ENCODE measurements at places on chromosomes 2 and 18.

DNA sequence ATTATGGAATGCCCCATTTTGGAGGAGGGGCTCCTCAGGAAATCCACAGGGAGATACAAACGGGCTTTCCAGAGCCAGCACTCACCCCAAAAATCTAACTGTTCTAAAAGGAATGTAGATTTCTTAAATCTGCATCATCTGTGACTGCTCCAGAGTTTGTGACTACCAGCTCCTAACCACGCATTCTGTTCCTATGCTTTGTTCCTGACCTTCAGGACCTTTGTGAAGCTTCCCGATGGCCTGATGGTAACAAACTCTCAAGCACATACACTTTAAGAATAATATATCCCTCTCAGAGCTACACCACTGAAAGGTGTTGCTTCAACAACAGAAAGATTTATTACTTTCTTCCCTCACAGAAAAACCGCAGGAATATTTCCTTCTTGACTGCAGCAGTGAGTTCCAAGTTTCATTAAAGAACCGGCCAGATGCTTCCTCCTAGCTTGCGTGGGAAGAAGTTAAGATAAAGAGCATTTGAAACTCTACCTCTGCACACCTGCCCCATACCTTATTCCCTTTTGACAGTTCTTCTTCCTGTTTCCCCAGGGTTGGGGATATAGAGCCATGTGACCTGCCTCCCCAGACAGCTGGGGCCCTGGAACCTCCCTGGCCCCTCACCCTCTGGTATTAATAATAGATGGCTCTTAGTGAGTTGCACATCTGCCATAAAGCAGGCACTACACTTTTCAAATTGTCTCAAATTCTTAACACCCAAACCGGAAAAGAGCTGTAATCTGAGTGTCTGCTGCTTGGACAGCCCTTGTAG is 40.2 kb upstream of the EML4 start:
- DNase-seq, result peak; percentile 69

- peak; percentile 85 for DNase-seq
Measured at GRCh38 chr2:28447943-28448792, 47.7 kb upstream of the PLB1 start.

- DNase-seq, result no peak
Measured at GRCh38 chr2:17262854-17263569, 255.2 kb downstream of the RAD51AP2 start.

GRCh38 chr2:6782517-6783237 is 83.0 kb downstream of the CMPK2 start:
- no peak for DNase-seq

GRCh38 chr2:107721178-107721577 is 105.5 kb upstream of the RGPD4 start:
- no peak for DNase-seq

DNA sequence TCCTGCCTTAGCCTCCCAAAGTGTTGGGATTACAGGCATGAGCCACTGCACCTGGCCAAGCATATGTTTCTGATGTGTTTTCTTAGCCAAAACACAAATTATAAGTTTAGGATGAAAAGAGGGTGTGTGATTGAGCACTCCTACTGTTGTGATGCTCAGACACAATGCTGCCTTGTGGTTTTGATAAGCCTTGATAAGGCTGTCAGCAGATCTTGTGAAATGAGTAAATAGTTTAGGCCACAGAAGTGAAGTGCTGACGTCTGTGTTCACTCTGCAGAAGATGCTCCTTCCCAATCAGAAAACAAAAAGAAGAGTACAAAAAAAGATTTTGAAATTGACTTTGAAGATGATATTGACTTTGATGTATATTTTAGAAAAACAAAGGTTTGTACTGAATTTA is 24.3 kb downstream of the NCAPH start:
- no peak for DNase-seq

DNA sequence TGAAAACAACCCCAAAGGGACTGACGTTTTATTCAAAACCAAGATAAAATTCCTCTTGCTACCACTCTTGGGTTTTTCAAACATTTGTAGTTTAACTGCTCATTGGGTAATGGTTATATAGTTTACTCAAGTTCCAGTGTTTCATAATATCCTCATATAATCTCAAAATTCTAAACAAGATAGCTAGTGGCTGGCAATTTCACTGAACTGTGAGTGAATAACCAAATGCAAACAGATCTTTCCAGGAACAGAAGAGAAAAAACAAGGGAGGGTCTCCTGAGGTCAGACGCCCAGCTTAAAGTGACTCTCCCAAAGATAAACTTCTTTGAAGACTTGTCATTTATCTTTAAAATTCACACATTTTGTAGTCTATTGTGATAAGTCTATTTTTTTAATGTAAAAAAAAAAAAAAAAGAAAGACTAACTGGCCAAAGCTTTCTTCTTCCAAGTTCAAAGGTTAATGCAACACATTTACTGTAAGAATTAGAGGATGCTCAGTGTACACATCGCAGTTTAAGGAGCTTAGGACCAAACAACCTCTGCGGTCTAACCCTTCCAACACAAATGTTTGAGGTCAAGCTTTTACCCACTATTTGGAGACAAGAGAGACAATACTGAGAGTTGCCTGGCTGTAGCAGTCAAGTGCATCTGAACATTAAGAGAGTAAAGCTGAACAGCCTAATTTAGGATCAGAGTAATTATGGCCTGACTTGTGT is 26.6 kb downstream of the LPIN2 start:
- DNase-seq, result no peak

Data from fibroblast of skin of scalp (primary cell).